ENCODE measurements at places on chromosomes 5 and 9.

DNA sequence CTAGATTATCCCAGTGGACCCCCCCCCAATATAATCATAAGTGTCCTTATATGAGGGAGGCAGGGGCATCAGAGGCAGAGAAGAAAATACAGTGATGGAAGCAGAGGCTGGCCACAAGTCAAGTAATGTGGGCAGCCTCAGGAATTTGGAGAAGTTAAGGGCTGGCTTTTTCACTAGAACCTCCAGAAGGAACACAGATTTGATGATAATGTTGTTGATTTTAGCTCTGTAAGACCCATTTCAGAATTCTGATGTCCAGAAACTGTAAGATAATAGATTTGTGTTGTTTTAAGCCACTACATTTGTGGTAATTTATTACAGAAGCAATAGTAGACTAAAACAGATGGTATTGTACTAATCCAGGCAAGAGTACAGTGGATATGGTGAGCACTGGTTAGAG, 36.3 kb upstream of the LRRTM2 start:
- no peak for DNase-seq

DNA sequence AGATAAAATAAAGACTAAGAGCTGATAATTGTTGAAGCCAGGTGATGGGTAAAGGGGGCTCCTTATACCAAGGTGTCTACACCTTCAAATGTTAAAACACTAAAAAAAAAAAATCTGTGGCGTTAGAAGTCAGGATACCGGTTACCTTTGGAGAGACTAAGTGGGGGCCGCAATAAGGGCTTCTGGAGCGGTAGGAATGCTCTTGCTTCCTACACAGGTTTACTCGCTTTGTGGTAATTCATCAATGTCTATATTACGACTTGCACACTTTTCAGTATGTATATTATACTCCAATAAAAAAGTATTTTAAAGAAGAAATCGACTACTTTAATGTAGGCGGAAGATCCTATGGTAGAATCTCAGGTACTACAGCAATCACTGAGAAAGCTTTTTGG, 12.5 kb downstream of the MRPS27 start:
- DNase-seq = no peak

GRCh38 chr9:110440796-110441195, 103.1 kb upstream of the TXNDC8 start:
- no peak for DNase-seq

DNA sequence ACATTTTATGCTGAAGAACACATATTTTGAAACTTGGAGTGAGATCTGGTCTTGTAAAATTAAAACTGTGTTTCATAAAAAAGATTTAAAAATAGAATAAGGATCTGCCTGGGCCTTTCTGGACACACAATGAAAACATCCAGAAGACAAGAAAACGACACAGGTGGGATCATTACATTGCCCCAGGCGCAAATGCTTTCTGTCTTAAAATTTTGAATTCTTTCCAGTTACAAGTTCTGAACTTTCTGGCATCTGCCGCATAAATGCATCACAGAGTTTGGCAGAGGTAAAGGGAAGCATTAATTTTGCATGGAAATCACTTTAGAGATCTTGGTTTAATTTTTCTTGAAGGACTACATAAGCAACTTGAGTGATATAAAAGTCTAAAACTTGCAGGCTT, 219.6 kb downstream of the WDR70 start:
- DNase-seq = no peak

DNA sequence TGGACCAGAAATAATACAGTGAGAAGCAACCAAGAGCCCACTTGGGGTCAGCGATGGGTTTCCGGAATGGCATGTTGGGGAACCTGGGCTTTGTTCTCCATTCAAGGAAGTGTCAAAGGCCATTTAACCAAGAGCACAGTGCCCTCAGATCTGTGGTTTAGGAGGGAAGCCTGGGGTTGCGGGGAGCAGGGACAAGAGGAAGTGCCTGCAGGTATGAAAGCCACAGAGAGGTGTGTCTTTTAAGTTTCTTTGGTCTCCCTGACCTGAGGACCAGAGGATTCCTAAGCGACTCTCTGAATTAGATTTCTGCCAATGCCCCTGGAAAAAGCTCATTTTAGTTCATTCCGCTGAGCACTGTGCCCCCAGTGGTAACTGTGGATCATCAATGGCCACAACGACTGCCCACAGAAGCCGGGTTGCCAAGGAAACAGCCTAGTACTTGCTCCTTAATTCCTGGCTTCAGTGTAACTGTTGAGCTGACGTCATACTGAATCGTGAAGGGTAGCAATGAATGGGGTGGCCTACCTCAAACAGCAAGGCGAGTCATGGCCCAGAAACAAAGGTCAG, 107.3 kb upstream of the SPIN1 start:
- DNase-seq = no peak

GRCh38 chr5:13115476-13115875, 829.0 kb downstream of the DNAH5 start:
- DNase-seq = no peak

GRCh38 chr9:745761-746380, 95.6 kb upstream of the DMRT1 start:
- no peak for DNase-seq

Measured in suppressor macrophage treated with lipopolysaccharide for 1 hour (primary cell).